T1000 (cell line): ENCODE measurements at places on chromosomes 1 and 21.

DNA sequence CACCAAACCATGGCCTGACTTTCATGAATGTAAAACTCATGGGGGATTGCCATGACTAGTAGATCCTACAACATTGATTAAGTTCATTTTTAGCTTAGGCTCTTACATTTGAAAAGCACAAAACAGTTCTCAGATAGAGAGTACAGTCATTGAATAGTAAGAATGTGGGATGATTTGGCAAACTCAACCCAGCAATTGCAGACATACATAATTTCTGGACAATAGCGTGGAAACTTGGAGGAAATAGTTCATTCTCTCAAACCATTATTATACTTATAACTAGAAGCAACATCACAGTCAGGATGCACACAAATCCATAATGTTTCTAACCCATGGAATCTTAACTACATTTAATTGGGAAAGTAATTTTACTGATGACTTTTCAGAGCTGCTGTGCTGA is 598.2 kb downstream of the LMO4 start:
- DNase-seq, result no peak

DNA sequence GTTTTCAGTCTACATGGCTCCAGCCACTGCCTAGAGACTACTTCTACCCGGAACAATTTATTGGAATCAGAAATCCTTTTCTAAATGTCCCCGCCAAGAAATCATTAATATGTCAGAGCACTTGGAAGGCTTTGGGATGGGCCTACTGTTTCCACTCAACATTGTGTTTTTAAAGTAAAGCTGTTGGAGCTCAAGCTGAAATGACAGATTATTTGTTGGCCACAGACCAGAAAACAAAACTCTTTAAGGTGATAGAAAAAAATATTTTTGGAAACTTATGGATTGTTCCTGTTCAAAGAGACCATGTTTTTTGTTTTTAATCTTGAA is 496 bp downstream of the VPS45 start:
- no peak for DNase-seq

- no peak for DNase-seq
These were observed 10.3 kb upstream of the EPS8L3 start for GRCh38 chr1:109773900-109774485.

GRCh38 chr21:38790961-38791360 is 14.8 kb upstream of the ETS2 start:
- no peak for DNase-seq

DNA sequence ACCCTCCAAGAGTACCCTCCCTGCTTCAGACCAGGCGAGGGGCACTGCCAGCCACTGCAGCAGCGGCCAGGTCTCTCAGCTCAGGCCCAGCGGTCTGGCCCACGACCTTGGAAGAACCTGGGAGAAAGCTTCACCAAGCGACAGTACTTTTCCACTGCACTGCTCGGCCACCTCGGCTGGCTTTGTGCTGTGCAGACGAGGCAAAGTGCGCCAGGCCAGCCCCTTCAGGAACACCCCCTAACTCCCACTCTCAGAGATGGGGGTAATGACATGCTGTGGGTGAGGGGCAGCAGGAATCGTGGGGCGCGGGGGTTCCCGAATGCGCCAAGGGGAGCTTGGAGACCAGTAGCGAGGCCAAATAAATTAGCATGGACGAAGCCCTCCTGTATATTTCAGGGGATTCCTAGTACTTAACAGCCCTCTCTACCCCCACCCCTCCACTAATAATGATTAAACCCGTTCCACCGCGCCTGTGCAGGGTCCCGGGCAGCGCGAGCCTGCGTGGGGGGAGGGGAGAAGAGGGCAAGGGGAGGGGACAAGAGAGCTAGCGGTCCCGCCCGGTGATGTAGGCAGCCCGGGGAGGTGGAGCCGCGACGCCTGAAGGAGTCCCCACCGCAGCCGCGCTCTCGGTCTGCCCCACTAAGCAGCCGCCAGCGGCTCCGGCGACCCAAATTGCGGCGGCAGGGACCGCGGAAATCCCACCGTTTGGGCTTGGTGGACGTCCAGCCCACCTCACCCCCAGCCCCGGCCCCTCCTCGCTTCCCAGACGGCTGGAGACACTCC is at the start of gene FAM43B:
TSS of gene FAM43B (plus strand) at position 629 of the 783 bp plus-strand sequence. CDS start 401 bp downstream, outside the sequence.
- DNase-seq, result no peak

DNA sequence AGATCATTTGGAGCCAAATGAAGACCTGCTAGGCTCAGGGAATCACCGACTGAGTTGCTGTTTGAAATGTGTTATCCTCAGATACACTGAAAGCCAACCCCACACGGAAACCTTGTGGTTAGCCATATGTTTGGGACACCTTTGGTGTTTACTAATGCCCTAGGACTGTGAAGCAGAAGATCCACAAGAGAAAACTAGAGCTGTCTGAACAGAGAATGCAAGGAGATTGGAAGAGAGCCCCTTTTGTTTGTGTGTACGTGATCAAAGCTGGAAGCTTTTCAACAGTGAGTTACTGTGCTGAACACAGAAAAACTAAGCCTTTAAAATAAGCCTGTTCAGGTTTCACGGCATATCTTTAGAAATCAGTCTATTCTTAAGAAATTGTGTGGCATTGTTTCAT is 908.2 kb upstream of the ADGRL2 start:
- no peak for DNase-seq

DNA sequence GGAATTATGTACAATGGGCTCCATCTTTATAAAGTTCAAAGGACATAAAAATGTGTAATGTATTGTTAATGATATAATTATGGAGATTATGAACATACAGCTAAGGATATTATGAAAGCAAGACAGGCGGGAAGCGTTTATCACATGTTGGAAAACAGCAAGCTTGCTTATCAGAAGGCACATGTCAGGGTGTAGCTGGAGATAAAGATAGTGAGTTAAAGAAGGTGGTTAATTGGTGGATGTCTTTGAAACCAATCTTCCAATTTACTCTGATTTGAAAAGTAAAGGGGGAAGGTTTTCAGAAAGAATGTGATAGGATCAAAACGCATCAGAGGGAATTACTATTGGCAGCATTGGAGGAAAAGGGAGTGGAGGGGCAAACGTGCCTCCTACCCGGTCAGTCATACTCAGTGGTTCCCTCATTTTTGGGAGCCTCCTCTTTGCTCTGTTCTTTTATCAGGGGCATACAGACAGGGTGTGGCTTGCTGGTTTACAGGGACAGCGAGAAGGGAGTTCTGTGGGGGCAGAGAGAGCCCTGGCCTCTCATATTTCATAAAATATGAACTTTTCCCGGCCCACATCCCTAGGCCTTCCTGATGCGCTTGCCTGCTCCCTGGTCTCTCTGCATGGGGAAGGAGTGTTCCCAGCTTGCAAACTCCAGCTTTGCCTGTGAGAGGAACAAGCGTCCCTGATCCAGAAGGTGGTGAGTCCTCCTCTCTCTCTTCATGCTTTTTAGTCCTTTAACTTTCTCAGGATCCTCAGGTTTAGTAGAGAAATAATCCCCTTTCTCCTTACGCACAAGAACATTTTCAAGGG is 8.0 kb upstream of the SVBP start:
- no peak for DNase-seq

GRCh38 chr1:230832476-230832875 is 35.8 kb downstream of the C1orf198 start:
- no peak for DNase-seq

DNA sequence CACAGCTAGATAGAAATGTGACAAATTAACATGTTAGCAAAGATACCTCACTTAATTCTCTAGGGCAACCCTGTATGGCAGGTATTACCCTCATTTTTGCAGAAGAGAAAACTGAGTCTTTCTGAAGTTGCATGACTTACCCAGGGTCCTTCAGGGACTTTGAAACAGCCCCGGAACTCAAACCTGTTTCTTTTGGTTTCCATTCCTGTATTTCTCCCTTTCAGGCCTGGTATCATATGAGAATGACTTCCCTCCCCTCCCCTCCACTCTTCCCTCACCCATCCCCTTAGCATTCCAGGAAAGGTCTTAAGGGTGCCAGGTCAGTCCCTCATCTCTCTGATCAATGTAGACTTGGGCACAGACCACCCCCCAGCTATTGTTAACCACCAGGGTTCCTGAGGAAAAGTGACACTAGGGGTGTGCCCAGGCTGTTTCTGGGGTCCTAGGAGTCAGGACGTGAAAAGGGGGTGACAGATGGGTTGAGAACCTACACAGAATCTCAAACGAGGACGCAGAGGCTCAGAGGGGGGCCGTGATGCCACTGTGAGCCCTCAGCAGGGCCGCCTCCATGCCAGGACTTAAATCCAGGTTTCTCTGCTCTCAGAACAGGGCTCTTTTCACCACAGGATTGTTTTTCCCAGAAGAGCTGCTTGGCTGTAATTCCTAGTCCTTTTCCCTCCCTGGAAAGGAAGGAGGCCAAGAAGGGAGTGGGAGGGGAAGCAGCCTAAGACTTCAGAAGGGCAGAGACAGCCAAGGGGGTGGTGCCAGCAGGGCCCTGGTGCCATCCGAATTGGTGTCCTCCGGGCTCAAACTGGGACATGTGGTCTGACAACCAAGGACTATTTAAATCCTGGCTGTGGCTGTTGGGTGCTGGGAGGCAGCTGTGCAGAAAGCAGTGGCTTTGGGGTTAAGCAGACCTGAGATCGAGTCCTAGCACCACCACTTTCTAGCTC is 2.1 kb upstream of the WASF2 start:
- DNase-seq, result no peak

DNA sequence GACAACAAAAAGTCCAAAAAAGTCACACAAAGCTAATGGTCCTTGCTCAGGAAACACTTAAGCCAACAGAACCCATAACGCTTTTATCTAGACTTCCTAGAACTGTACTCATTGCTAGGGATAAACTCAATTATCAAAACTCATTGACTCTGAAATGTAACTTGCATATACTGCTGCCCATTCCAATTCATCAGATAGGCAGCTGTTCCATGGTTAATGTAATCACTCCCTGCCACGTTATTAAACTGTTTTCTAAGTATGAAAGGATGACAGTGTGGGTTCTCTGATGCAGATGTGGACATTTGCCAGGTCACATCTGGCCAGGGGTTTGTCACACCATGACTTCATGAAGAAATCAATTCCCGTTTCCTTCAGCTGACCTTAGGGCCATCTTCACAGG is 30.3 kb upstream of the DNAJC11 start:
- DNase-seq, result no peak

GRCh38 chr1:52402860-52403240 is 1.4 kb downstream of the ORC1 start:
- DNase-seq, result no peak

DNA sequence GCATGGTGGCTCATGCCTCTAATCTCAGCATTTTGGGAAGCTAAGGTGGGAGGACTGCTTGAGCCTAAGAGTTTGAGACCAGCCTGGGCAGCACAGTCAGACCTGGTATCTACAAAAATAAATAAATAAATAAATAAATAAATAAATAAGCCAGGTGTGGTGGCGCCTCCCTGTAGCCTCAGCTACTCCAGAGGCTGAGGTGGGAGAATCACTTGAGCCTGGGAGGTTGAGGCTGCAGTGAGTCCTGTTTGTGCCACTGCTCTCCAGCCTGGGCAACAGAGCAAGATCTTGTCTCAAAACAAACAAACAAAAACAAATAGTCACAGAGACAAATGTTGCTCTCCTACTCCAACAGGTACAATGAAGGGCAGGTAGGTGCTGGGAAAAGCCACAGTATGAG is 242.4 kb upstream of the POU3F1 start:
- DNase-seq, result no peak

GRCh38 chr1:117641536-117641935 is 35.7 kb downstream of the TENT5C start:
- no peak for DNase-seq

- no peak for DNase-seq
These were observed 108.8 kb downstream of the NRIP1 start for GRCh38 chr21:14955936-14956520.

DNA sequence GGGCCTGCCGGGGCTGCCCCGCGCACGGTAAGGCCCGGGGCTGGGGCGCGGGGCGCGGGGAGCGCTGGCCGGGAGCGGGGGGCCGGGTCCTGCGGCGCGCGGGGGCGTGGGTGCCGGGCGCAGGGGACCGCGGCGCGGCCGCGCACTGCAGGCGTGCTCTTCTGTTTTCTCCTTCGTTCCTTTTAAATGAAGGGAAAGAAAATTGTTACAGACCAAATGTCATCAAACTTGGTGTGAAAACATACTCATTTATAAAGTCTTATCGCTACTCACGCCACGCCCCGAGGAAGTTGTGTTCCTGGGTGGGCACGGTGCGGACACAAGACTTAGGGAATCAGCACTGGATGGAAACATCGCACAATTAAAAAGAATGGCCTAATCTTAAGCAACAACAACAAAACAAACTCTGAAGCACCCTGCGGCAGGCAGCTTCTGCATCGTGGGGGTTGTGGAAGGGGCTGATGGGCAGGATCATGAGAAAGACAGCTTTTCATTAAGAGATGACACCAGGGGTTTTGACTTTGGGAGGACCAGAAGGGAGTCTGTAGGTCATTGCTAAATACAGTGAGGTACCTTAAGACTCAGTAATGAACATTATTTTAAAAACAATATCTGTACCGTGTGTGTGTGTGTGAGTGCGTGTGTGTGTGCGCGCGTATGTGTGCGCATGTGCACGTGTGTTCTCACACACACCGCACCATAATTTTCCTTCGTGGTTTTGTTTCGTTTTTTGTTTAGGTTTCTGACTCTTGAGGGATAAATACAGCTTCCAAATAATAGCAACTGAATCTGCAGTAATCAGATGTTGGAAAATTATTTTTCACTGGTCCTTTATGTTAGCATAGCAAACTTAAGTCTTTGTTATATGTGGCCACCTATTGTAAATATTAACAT is 548 bp downstream of the B3GALT5 start:
- DNase-seq, result no peak

DNA sequence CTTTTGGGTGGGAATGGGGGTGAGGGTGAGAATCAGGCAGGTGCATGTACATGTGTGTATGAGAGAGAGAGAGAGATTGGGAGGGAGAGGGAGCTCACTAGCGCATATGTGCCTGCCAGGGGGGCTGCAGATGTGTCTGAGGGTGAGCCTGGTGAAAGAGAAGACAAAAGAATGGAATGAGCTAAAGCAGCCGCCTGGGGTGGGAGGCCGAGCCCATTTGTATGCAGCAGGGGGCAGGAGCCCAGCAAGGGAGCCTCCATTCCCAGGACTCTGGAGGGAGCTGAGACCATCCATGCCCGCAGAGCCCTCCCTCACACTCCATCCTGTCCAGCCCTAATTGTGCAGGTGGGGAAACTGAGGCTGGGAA is 95.0 kb downstream of the EPHB2 start:
- DNase-seq, result no peak

GRCh38 chr1:226568077-226568831 is 19.7 kb downstream of the STUM start:
- DNase-seq, result no peak

- no peak for DNase-seq
These were observed 204.4 kb downstream of the GRIK3 start for GRCh38 chr1:36829961-36830360.

DNA sequence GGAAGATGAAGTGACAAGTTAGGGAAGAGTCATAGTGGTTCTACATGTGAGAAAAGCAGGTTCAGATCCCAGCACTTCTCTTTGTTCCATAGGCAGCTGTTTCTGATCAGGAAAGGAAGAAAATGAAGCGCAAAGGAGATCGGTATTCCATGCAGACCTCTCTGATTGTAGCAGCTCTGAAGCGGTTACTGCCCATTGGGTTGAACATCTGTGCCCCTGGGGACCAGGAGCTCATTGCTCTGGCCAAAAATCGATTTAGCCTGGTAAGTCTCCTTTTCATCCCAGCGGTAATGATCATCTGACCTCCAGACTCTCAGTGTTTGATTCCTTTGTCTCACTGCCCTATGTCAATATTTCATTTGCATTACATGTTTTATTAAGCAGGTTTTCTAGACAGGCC is 173.6 kb downstream of the ZP4 start:
- DNase-seq, result no peak
